Activated T-cell treated with anti-CD3 and anti-CD28 coated beads, Interleukin-2, amount 50 U/mL, for 4 hours (primary cell): ENCODE measurements at places on chromosomes 4 and X. TPM values are rescaled to one million over a fixed set of nuclear protein-coding genes. Genes with fewer than 3 reads are reported as not detected.

The C4orf36 gene
- total RNA-seq = not detected

The DOCK11 gene
- 21.0 TPM for total RNA-seq

The BTC gene
- total RNA-seq = not detected

The PCDH11X gene
- not detected for total RNA-seq

The SH3BGRL gene
- 14.0 TPM for total RNA-seq

The SYP gene
- total RNA-seq = 3.8 TPM

The ARMCX4 gene
- 4.6 TPM for total RNA-seq

The ABLIM2 gene
- 0.54 TPM for total RNA-seq

GRCh38 chr4:81789158-81789557 lies 317.5 kb upstream of the RASGEF1B start:
- DNase-seq = no peak

DNA sequence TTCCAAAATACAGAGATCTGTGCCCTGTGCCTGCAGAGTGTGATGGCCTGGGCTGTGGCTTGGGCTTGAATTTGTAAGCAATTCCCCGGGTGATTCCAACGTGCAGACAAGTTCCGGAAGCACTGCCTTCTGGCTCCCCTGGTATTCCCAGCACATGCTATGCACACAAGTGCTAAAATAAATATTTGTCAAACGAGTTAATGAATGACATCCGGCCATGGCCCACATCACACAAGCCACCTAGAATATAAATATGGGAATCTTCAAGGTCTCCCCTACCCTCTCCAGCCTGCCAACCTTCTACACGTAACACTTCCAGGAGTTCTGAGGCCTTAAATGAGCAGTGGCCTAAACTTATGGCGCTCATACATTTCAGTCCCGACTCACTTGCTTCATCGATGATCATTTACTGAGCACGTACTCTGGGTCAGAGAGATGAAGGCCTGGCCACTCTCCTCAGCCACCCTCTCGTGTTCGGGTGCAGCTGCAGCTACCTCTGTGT lies 21.3 kb downstream of the DCTD start:
- no peak for DNase-seq

DNA sequence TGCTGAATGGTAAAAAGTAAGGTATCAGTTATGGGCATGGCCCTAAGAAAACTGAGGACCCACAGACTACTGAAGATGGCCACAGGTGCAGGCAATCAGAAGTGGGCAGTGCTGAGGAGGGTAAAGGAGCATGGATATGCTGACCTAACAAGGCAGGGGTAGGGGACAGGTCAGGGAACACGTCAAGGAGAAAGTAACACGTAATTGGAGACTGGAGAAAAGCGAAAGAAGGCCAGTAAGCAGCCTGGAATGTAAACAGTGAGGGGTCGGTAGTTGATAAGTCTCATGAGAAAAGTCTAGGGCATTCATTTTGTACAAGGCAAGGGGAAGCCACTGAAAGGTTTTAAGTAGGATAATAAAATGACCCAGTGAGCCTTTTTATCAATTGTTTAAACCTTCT lies 153.3 kb downstream of the PRDM5 start:
- DNase-seq = no peak

DNA sequence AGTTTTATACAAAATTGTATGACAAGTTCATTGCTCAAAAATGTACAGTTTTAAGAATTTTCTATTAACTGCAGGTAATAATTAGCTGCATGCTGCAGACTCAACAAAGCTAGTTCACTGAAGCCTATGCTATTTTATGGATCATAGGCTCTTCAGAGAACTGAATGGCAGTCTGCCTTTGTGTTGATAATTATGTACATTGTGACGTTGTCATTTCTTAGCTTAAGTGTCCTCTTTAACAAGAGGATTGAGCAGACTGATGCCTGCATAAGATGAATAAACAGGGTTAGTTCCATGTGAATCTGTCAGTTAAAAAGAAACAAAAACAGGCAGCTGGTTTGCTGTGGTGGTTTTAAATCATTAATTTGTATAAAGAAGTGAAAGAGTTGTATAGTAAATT lies 131.0 kb downstream of the TET2 start:
- no peak for DNase-seq

GRCh38 chr4:174561560-174561959 lies 39.3 kb upstream of the HPGD start:
- no peak for DNase-seq

DNA sequence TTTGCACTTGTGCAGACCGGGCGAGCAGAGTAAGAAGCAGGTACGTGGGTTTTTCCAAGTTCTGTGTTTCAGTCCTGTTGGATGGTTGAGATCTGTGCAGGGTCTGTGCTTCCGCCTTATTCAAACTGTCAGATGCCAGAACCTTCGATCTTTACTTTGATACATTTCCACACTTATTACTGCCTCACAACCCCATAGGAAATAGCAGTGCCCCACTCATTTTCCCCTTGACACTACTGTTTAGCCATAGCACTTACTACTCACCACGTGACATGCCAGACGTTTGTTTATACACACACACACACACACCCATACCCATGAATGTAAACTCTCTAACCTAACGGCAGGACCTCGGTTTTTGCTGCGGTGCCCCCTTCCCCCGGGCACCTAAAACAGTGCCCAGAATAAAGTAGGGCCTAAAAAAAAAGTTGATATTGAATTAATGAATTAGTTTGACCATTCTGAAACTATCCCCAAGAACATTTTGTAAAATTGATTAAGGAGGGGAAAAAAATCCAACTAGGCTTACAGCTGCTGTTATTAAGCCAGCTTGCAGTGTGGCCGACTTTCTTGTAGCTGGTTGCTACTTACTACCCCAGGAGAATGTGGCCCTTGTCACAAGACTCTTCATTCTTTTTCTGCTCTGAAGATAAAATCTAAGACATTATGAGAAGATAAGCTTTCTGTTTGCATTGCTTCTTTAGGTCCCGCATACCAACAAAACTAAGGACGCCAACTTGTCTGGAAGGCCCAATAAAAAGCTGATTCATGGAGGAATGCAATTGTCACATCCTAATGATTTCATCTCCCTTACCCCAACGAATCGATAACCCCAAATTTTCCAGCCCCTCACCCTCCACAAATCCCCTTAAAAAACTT lies 704 bp upstream of the SEPSECS start:
- DNase-seq = no peak

DNA sequence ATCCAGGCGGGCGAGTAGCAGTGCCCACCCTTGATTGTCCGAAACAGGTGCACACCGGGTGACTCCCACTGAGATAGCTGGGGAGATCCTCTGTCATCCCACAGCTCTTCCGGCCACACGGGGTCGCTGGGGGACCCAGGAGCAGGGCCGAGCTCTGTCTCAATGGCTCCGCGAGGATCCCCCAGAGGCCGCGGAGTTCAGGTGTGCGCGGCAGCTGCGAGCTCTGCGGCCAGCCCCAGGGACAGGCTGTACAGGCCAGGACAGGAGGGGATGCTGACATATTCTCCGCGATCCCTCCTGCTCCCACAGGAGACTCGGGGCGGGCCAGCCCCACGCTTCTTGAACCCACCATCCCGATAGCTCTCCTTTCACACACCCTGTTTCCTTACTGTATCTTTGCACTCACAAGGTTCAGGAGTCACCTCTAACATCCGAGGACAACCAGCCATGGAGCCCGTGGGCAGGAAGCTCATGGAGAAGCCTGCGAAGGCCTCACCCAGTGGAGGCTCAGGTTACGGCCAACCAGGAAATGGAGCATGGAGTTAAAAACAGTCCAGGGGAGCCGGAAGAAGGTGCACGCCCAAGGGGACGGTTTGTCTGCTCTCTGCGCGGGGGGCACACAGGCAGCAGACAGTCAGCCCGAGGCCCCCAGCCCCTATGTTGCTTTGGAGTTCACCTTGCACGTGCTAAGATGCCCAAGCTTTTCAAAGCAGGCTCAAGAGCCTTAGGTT lies 77.9 kb upstream of the AMELX start:
- no peak for DNase-seq

DNA sequence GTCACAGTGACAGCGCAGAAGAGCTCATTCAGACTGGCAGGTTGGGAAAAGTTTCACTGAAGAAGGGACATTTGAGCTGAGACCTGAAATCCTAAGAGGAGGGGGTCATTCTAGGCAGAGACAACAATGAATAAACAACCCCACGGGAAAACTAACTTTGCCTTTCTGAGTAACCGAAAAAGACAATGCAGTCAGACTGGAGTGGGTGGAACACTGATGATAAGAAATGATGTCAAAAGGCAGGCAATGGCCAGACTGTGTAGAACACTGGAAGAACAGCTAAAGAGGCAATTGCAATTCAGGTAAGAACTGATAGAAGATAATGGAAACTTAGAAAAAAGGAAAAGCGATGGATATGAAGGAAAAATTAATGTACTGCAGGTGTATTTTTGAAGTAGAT lies 73.8 kb downstream of the CHIC2 start:
- DNase-seq = no peak

DNA sequence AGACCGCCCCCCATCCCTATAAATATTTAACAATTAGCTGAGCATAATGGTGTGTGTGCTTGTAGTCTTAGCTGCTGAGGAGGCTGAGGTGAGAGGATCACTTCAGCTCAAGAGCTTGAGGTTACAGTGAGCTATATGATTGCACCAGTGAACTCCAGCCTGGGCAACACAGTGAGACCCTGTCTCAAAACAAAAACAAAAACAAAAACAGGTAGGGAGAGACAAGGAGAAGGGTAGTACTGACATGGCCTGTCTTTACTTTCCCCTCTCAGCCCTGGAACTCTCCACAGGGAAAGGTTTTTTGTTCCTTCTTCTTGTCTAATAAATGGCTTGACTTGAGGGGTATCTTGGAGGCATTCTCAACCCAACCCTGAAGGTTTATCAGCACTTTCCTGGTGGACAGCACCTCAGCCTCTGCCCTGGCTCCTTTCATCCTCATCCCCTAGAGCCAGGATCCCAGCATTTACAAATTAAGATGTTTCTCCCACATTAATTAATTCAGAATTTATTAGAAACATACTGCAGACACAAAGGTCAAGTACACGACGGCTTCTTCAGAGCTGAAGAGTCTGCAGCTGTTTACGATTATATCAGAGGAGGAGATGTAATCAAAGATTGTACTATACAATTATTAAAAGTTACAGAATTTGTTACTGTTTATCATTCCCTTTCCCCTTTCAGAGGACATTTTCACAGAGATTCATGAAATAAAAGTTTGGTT lies 131.8 kb downstream of the AFF1 start:
- DNase-seq = no peak

DNA sequence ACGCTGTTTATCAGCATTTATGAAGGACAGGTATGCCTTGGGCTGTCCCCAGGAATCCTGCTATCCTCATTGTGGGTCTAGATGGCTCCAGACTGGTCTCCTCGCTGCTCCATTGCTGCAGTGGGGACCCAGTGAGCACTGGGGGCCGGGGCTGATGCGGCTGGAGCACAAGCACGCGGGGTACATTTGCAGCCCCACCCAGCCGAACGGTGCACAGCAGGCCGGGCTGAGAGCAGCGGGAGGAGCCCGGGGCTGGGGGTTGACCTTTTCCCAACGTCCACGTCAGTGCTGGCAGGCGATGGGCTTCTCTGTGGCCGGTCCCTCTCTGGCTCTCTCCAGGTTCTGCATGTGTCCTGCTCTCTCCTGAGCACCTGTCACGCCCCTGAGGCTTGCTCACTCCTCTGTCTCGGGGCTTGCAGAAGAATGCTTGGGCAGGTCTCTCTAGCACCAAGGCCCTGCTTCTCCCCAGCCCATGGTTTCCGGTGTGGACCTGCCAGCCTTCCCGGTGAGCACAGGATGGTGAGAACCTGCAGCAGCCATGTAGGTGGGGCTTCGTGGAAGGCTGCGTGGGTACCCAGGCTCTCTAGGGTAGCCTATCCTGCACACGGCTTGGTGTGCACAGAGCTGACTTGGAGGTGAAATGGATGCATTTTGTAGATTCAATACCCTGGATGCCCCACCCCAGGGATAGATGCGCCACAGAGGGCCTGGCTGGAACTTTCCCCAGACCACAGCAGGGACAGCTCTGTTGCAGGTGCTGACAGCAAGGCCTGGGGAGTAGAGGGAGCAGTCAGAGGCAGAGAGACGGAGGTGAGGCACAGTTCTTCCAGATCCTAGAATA lies 89.1 kb upstream of the ADRA2C start:
- no peak for DNase-seq

GRCh38 chr4:42390622-42391354 lies 6.5 kb upstream of the SHISA3 start:
- no peak for DNase-seq

GRCh38 chr4:1883583-1883982 lies 12.4 kb downstream of the NSD2 start:
- no peak for DNase-seq

DNA sequence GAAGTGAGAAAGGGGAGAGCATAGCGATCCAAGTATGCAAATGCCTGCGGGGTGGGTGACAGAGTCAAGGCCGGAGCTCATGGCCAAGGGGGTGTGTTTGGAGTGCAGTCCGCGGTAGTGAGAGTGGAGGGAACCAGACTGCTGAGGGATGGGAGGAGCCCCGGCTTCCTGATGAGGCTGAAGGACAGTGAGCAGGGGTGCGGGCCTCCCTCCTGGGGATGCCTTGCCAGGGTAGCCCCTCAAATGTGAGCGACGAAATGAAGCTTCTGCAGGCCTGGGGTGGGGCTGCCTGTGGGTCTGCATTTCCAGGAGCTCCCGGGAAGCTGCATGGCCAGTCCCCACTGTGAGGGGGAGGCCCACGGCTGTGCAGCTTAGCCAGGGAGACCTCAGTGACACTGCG lies 45.0 kb downstream of the PSAPL1 start:
- no peak for DNase-seq

DNA sequence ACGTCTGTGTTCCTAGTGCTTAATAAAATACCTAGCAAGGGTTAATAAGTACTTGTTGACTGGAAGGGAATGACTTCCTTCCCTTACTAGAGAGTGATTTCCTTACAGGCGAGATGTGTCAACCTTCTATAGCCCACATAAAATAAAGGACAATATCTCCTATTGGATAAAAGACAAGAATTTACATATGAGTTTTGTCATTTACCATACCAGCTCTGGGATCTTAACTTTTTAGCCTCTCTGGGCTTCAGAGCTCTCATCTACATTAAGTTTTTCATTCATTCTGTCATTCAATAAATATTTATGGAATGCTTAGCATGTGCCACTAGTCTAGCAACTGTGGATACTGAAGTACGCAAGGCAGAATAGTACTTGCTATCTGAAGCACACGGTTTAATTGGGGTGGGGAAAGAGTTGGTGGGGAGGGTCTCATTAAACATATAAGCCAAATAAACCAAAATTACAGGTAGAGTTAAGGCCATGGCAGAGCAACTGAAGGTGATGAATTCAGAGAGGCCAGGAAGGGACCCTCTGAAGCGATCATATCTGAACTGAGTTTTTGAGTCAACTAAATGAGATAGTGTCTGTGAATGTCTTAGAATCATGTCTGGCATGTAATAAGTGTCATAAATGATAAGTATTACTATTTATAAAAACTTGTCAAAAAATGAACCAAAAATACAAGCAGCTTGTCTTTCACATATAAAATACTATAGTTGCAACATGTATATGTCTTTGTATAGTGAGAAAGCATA lies 91.6 kb upstream of the BMP2K start:
- no peak for DNase-seq

GRCh38 chr4:121726642-121727268 lies 30.0 kb upstream of the ANXA5 start:
- no peak for DNase-seq

GRCh38 chrX:132414404-132414803 lies 74.4 kb downstream of the MBNL3 start:
- no peak for DNase-seq
